ENCODE measurements at places on chromosomes 12 and 14.

GRCh38 chr14:104503691-104504090 is 75.9 kb upstream of the C14orf180 start:
- no peak for DNase-seq

GRCh38 chr12:54053003-54053750 is 458 bp upstream of the HOXC4 start:
- no peak for DNase-seq

DNA sequence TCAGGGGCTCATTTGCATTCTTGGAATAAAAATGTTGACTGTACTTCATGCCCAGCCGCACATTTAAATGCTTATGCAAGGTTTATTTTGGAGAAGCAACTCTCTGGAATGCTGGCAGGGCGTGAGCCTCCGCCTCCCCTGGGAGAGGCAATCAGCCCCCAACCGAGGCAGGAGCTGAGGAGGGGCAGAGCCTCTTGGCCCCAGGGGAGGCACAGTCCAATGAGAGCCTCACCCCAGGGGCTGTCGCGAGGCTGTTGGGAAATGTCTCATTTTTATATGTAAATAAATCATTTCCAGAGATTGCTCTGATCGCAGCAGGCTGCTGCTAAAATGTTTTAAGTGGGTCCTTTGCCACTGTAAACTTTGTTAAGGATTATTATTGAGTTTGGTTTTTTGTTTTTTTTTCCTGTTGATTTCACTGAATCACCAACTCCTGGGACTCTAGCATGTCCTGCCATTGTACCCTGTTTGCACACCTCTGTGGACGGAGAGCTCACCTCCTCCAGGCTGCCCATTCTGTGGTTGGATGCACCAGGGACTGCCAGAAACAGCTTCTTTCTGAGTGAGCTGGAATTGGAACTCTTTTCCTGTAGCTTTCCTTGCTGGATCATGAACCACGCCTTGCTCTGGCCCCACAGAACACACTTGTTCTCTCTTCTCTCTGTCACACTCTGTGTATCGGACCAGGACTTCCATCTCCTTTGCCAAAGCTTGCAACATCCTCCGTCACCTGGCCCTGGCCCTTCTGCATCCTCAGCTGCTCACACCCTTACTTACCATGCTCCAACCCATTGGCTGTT is 46.9 kb upstream of the FAM181A start:
- no peak for DNase-seq

- DNase-seq = no peak
Measured at GRCh38 chr12:15829949-15830348, 40.8 kb upstream of the EPS8 start.

- DNase-seq = no peak
Measured at GRCh38 chr14:28742171-28742846, 24.3 kb upstream of the FOXG1 start.

DNA sequence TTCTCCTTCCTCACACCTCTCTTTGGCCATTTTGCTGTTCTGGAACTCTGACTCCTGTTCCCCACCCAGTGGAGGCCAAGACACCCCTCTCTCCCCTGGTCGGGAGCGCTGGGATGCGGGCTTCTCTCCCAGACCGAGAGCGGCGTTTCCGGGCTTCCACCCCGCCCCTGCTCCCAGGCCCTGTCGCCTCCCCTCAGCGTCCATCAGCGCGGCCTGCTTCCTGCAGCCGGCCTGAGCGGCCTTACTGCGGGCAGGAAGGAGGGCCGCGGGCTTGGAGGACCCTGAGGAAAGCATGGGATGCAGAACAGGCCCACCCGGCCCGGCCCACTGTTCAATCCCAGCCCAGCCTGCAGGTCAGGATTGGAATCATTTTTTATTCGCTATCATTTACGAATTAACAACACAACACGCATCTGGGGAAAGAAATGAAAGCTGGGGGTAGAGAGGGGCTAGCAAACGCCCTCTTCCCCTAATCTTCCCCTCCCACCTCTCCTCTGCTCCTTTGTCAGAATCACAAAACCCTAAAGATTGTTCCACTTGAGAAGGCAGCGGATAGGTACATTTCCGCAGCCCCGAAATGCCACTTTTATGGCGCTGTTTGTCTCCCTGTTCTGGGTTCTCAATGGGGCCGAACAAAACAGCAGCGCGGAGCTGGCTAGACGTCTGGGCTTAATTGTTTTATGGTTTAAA is 3.8 kb upstream of the HOXC8 start:
- no peak for DNase-seq

- DNase-seq = no peak
Measured at GRCh38 chr12:67449591-67450052, 180.5 kb downstream of the CAND1 start.

DNA sequence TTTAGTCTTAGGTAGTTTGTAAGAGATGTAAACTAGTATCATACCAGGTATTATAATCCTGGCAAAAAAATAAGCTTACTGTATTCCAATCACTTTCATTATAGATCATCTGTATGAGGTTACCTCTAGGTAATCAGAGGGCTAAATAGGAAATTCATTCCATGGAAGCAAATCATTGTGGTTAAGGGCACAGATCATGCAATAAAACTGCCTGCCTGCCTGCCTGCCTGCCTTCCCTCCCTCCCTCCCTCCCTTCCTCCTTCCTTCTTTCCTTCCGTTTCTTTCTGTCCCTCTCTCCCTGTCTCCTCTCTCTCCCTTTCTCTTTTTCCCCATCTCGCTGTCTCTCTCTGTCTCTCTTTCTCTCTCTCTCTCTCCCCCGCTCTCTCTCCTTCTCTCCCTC is 3.2 kb upstream of the CLEC9A start:
- no peak for DNase-seq

DNA sequence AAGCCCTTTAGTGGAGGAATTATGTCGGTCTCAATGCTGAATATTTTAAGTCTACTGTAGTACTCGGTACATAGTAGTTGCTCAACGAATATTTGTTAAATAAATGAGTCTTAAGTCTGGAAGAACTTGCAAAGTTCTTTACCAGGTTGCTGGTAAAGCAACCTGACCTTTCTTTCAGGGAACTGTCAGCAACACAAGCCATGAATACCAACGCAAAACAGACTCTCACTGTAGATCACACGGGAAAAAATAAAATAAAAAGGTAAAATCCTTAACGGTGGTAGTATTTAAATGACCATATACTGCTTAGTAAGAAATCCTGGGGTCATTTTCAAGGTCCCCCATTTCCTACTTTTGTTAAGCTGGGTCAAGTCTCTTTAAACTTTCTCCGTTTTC is 447 bp upstream of the NUBPL start:
- DNase-seq = no peak

- DNase-seq = no peak
Measured at GRCh38 chr12:57767876-57768275, 998 bp upstream of the CYP27B1 start.

DNA sequence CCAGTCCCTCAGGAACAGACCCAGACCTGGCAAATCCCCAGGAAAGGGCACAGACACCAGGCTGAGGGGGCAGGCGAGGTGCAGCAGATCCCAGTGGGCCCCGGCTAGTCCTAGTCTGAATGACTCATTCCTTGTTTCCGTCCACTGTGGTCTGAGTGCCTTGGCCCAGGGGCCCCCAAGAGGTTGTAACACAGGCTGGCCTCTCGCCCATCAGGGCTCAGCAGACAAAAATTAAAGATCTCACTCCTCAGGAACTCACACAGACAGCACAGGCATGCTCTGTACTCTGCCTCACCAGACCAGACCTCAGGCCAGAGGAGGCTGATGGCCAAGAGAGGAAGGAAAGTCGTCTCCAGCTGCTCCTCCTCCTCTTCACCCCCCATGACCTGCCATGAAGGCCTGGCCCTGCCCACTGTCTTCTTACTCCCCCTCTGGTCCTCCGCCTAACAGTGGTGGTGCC is 7.7 kb upstream of the LTBP2 start:
- no peak for DNase-seq

GRCh38 chr12:48812389-48812788 is 5.9 kb upstream of the CACNB3 start:
- no peak for DNase-seq

DNA sequence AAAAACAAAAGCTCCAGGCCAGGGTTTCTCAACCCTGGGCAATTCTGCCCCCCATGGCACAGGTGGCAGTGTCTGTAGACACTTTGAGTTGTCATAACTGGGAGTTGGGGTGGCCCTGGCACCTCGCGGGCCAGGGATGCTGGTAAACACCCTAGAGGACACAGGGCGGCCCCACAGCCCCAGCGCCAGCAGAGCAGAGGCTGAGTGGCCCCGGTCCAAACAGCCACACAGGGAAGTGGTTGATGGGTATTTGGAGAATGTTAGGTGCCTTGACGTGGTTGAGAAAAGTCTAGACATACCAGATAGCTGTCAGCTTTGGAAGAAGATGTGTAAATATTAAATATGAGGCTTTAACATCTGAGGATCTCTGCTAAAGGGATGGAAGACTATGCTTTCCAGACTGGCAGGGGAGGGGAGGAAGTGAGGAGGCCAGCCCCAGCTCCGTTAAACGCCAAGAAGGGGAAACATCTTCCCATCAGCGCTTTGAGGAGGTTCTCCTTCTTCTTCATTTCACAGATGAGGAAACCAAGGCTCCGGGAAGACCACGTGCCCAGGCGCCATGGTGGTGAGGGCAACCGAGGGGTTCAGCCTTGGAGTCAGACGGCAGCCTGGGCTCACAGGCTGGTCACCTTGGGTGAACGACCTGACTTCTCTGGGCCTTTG is 103.7 kb downstream of the SCARB1 start:
- no peak for DNase-seq

DNA sequence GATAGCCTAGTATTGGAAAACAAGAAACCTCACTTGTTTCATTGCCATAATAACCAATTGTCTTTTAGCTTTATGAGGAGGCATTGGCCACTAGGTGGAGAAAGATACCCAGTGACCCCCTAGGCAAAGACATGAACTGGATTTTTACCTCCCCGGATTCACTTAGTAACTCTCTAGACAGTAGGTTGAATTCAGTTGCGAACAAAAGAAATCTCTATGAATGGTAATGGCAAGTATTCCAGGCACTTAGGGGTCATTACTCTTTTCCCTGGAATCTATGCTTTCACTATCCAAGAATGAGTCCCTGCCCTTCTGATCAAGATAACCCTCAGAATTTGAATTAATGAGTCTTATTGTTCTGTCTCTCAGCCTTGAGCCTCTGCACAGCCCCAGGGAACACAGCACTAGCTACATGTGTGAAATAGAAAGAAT is 29.5 kb upstream of the RHOJ start:
- no peak for DNase-seq

GRCh38 chr12:96578526-96579125 is 89.2 kb downstream of the CFAP54 start:
- DNase-seq = no peak

- no peak for DNase-seq
Measured at GRCh38 chr14:104331871-104332605, 193.7 kb downstream of the KIF26A start.

DNA sequence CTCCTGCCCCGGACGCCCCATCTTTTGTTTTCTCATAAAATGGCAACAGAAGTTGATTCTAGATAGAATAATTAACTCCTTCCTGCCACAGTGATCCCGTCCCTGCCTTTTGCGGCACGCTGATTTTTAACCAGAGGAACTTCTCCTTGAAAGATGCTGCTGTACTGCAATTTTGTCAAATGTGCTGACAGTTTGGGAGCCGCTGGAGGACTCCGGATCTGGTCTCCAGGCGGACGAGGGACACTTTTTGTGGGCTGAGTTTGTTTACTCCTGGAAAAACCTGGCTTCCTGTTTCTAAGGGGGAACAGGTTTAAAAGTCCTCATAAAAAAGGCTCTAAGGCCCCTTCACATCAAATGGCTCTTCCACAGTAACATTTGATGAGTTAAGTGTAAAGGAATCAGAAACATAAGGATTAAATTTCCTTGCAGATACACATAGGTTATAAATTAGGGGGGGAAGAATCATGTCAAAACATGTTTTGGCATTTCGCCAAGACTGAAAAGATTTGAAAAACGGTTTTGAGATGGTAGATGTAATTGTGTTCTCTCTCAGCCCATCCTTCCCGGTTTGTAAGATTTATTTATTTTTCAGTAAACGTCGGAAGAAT is 15.5 kb downstream of the FZD10 start:
- DNase-seq = no peak

GRCh38 chr14:72709916-72710611 is 183.8 kb downstream of the DPF3 start:
- DNase-seq = no peak

DNA sequence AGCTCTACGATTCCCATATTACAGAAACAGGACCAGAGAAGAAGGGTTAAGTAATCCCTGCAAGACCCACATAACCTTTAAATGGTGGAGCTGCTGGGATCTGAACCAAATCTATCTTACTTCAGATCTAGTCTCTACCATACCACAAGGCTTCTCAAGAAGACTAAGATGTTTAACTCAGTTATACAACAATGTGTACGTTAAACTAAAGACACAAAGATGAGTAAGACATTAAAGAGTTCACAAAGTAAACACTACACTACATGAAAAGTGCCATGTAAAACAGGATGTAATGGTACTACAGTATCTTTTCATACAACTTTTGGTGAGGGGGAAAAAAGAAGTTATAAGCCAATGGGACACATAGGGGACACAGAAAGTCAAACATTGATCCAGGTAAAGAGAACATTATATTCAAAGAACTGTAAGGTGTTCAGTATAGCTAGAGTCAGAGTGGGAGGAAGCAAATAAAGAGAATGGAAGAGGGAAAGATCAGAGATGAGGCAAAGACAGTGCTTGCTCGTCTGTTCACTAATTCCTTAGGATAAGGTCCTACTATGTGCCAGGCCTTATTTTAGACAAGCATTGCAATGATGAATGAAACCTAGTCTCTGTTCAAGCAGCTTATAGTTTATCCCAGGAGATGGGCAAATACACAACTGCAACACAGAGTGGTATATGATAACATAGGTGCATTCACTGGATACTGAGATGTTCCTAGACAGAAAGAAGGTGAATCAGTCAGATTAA is 7.7 kb downstream of the TMED10 start:
- no peak for DNase-seq

DNA sequence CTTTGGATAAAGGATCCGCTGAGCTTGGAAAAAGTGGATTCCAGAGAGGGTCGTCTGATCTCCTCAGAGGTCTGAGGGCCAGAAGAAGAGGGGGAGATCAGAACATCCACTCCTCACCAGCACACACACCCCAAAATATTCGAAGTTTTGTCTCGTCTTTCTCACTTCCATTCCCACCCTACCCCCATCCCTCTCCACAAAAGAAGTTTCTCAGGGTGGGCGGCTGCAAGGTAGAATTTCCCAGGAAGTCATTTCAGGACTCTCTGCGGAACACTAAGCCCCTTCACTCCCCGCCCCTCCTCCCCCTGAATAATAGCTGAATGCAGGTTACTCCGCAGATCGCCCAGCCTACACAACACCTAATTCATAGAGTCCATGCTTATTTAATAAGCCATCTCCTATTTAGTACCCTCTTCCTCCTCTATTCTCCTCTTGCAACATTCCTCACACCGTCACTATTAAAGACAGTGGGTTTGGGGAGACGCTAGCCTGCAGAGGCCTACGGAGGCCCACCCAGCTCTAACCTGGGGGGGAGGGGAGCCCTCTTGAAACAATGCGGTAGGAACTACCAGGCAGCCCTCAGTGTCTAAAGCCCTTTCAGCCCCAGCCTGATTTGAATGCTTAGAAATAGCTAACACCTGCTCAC is 649 bp upstream of the SALL2 start:
- no peak for DNase-seq

GRCh38 chr12:92324849-92325500 is 179.3 kb upstream of the BTG1 start:
- no peak for DNase-seq

GRCh38 chr12:12016284-12017100 is 54.2 kb upstream of the BCL2L14 start:
- DNase-seq = no peak
